ENCODE measurements at places on chromosomes 7 and 10.

DNA sequence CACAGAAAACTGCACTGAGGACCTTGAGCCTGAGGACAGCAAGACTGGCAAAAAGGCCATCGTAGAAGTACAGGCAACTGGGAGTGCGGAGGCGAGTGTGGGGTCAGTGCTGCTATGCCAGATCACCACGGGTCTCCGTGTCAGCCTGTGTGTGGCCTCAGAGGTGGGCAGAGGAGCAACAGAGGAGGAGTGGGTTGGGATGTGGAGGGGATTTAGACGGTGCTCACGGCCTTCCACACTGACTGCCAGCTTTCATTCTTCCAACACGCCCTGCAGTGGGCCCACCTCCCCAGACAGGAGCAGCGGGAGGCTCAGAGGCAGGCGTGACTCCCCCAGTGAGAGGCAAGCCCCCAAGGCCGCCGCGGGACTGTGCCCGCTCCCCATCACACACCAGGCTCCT lies 17.0 kb upstream of the ZMIZ1 start:
- DNase-seq = no peak

GRCh38 chr10:124245191-124245590 lies 151.8 kb upstream of the CHST15 start:
- DNase-seq = no peak

DNA sequence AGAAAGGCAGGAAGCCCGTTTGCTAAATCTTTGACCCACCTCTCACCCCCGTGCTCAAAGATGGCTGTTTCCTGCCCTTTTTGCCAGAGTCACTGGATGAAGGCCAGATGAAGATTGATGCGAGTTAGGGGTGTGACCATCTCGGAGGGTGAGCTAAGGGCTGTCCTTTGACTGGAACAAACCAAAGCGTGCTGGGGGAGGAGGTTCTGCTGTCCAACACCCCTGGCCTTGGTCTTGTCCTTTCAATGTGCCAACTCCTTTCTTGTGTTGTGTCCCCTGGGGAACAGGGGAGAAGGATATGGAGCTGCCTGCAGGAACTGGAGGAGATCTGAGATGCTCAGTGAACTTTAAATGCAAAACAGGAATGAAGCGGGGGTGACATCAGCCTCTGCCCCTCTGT lies 90.3 kb upstream of the ADAM12 start:
- DNase-seq = no peak

- DNase-seq = no peak
Observed at GRCh38 chr7:94400022-94400421, 5.3 kb downstream of the COL1A2 start.

- DNase-seq = no peak
Observed at GRCh38 chr7:77783111-77783510, 15.1 kb downstream of the TMEM60 start.

Measured in iPS DF 19.7 (cell line).